Caco-2 (cell line): ENCODE measurements at places on chromosomes 2 and 18. TPM values are rescaled to one million over a fixed set of nuclear protein-coding genes. Genes with fewer than 3 reads are reported as not detected.

- H3K4me1 ChIP-seq: peaks cover 5% of the 10 kb centered on the region; the same call in 1 of the 2 replicates
- no peaks in the 10 kb centered on the region for H3K27me3 ChIP-seq
- H3K36me3 ChIP-seq: no peaks in the 10 kb centered on the region
- no peak overlapping the region for H3K4me3 ChIP-seq
- H3K27ac ChIP-seq: no peak overlapping the region
- no peak for DNase-seq
These were observed 54.5 kb upstream of the ROCK2 start for GRCh38 chr2:11398750-11399437.

DNA sequence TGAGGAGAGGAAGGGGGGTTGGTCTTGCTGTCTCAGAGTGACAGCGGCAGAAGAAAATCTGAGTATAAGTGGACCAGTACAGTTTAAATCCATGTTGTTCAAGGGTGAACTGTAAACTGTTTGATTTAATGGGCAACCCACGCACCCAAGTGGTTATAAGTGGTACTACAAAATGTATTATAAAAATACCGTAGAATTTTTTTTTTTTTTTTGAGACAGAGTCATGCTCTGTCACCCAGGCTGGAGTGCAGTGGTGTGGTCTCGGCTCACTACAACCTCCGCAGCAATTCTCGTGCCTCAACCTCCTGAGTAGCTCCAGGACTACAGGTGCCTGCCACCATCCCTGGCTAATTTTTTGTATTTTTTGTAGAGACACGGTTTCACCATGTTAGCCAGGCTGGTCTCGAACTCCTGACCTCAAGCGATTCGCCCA lies 2.1 kb upstream of the CHCHD5 start:
- no peak overlapping the region for H3K27ac ChIP-seq
- peaks cover 2% of the 10 kb centered on the region; the same call in 1 of the 2 replicates for H3K36me3 ChIP-seq
- H3K4me1 ChIP-seq: peaks cover 13% of the 10 kb centered on the region
- H3K27me3 ChIP-seq: no peaks in the 10 kb centered on the region

DNA sequence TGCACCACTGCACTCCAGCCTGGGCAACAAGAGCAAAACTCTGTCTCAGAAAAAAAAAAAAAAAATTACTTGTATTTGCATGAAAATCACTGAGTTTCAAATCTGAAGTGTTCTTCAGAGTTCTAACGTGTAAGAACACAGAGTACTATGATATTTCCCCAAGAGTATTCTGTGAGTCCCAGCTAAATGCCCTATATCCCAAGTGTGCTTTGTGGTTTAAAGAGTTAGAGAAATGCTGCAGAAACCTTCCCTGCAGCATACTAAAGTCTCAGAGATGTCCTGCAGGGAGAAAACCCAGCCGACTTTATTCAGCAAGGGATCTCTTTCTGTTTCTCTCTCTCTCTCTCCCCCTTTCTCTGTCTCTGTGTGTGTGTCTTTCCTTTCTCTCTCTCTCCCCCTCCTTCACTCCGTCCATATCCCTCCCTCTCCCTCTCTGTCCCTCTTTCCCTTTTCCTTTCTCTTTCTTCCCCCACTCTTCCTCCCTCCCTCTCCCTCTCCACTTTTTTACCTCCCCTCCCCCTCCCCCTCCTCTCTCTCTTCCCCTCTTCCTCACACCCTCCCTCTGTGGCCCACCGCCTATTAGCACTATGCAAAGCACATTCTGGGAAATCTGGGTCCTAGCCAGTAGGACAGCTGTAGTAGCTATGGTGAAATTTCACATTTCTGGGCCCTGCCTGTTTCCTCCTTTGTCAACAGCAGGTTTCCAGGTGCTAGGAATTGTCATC lies 54.2 kb downstream of the ACTR2 start:
- H3K4me1 ChIP-seq: no peaks in the 10 kb centered on the region
- no peaks in the 10 kb centered on the region for H3K27me3 ChIP-seq
- H3K36me3 ChIP-seq: no peaks in the 10 kb centered on the region
- no peak for DNase-seq

SGPP2 gene
- total RNA-seq: not detected in 2 replicates

- no peaks in the 10 kb centered on the region; the same call in 1 of the 2 replicates for H3K27me3 ChIP-seq
- no peaks in the 10 kb centered on the region for H3K36me3 ChIP-seq
- peak; percentile 45 for DNase-seq
- no peak overlapping the region for H3K4me3 ChIP-seq
These were observed 294.3 kb upstream of the SLC8A1 start for GRCh38 chr2:40746191-40746590.

DNA sequence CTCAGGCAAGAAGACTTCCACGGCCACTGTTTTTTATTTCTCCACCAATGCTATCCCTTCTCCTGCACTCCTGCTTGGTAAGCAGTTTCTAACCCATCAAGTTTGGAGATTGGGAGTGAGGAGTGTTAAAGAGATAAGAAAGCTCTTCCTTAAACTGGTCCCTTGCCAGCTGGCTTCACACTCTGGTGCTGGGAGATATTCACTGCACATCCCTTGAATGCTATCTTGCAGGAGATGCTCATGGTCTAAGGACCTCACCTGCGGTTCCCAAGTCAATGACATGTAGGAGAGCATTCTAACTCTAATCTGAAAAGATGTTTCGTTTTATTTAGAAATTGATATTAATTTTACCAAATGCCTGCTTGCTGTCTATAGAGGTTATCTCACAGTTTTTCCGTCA lies 28.2 kb upstream of the CYRIA start:
- H3K36me3 ChIP-seq: no peaks in the 10 kb centered on the region
- H3K4me3 ChIP-seq: no peak overlapping the region
- DNase-seq: no peak

GRCh38 chr2:240394549-240394948 lies 40.9 kb upstream of the GPC1 start:
- H3K36me3 ChIP-seq: no peaks in the 10 kb centered on the region
- H3K27ac ChIP-seq: no peak overlapping the region
- no peak for DNase-seq
- no peak overlapping the region for H3K4me3 ChIP-seq
- H3K27me3 ChIP-seq: no peaks in the 10 kb centered on the region

HDLBP gene
- total RNA-seq: 350 and 379 TPM in 2 replicates

ACKR3 gene
- total RNA-seq: 3.2 and 3.9 TPM in 2 replicates
